ACHN (cell line): ENCODE measurements at places on chromosomes 3 and 15.

DNA sequence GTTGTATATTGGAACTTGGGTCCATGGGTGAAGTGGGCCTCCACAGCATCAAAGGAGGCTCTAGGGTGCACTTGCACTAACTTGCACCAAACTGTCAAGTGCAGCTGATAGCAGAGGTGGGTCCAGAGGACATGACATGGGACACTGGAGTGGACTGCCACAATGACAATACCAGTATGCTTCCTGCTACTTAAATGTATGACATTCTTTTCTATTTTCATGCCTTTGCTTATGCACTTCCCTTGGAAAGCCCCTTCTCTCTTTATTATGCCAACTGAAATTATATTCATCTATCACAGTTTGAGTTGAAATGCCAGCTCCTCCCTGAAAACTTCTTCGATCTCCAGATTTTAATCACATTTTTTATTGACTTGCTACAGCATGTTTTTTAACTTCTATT lies 101.8 kb downstream of the CFAP20DC start:
- no peak for DNase-seq

- DNase-seq, result no peak
Observed at GRCh38 chr3:49296781-49297411, 19.9 kb upstream of the C3orf62 start.

DNA sequence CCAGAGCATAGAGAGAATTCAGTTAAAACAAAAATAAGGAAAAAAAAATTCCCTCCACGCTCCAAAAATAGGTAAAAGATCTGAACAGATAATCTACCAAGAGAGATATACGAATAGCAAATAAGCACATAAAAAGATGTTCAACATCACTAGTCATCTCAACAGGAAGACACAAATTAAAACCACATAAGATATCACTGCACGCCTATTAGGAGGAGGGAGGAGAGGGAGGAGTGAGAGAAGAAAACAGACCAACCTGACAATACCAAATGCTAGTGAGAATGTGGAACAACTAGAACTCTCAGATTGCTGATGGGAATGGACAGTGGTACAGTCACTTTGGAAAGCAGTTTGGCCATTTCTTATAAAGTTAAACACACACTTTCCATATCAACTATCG lies 212.5 kb downstream of the FMN1 start:
- DNase-seq, result no peak

DNA sequence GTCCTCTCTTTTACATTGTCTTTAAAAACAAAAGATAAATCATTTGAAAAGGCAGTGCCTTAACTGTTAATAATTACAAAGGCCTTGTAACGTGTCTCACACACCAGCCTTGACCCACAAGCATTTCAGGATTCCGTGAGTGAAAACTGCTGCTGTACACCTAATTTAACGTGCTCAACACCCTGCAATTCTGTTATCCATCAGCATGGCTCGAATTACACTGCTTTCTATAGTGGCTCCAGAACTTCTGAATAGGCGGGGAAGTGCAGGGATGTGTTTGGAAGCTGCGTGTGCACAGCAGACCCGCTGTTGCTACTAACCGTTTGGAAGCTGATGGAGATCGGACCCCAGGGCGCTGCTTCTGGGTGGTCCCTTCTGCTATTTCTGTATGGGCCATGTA lies 9.9 kb upstream of the ETFA start:
- DNase-seq, result no peak

DNA sequence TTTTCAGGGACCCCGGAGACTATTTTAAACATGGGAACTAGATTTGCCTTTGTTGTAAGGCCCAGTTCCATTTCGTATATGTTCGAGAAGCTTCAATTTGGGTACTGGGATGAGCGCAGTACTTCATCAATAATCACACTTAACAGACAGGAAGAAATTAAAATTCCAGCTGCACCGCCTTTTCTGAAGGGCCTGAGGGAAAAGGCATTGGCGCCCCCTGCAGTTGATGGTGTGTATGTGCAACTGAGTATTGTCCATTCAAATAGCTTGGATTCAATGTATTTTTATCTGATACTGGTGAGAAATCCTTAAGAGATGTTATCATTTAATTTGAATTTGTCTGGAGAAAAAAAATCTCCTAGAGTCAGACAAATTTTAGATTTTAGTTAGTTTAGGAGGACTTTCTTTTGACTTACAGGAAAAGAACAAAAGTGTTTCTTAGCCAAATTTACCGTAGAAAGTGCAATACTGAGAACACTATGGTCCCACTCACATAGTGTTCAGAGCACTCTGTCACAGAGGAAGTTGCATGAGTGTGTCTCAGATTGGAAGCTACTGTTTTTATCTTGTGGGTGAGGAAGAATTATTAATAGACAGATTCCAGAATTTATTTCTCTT lies 5.4 kb upstream of the ALDH1A2 start:
- peak; percentile 41 for DNase-seq
